Large intestine (tissue), 12 donors: ENCODE measurements at places on chromosomes 5 and 9. TPM values are rescaled to one million over a fixed set of nuclear protein-coding genes. Genes with fewer than 3 reads are reported as not detected.

OSMR gene
- 5.9 TPM for polyA plus RNA-seq

GRCh38 chr5:176626876-176627236 lies 3.5 kb downstream of the SNCB start:
- DNase-seq = no peak

DNA sequence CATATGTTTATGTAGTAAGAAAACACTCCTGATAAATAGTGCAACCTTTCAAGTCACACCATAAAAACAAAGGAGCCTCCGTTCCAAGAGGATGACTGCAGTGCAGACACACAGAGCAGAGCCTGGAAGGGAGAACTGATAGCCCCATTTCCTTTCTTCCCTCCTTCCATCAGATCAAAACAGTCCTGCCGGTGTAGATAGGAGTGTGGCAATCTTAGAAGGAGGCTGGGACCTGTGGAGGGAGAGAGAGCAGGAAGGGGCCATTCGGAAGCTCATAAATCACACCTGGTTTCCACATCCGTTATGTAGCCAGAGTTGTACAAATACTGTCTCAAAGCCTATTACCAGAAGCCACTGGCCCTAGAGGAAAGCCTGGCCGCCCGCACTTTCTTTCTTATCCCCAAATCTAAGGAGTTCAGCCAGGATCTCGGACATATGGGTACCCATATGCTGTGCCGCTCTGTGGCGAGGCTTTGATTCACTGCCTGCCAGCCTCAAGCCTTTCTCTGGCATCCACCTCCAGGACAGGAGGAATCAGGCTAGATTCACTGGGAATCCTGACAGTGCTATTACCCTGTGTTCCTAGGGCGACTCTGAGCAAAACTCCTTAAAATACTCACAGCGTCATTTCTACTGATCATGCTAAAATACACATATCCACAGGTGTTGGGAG lies 26.9 kb downstream of the DAP start:
- no peak for DNase-seq

PCDH12 gene
- polyA plus RNA-seq = 6.2 TPM

GRCh38 chr9:104854613-104855012 lies 73.3 kb downstream of the ABCA1 start:
- no peak for DNase-seq

- DNase-seq = no peak
Measured at GRCh38 chr9:126513159-126514036, 100.3 kb upstream of the LMX1B start.

HOMER1 gene
- 3.8 TPM for polyA plus RNA-seq

DNA sequence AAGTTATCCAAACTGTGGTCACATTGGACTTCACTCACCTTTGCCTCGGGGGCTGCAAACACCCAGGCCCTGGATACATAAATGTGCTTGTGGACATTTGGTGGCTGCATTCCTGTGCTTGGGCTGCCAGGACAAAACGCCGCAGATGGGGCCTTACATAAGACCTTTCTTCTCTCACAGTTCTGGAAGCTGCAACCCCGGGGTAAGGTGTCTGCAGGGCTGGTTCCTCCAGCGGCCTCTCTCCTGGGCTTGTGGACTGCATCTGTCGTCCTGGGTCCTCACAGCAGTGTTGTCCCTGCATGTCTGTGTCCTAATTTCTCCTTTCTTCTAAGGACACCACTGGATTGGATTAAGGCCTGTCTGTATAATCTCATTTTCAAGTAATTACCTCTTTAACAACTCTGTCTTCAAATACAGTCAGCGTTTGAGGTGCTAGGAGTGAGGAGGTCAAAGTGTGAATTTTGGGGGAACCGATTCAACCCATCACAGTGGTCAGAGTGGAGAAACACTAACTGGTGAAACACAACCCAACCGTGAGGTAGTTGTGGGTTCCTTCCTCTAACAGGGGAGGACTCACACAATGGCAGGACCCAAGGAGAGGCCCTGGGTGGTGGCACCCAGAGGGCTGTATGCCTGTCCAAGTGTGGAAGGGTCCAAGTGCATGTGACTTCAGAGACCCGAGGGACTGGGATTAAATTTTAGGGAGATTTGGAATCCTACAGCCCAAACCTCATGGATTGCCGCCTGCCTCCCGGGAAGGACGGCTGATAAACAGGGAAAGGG lies 415.6 kb downstream of the IRX2 start:
- no peak for DNase-seq
